Natural killer cell treated with Interleukin-12 subunit alpha and Interleukin-12 subunit beta and Interleukin-15 and Interleukin-18, amount 100 ng/mL, for 72 hours (primary cell): ENCODE measurements at places on chromosomes 6 and 20. TPM values are rescaled to one million over a fixed set of nuclear protein-coding genes. Genes with fewer than 3 reads are reported as not detected.

DNA sequence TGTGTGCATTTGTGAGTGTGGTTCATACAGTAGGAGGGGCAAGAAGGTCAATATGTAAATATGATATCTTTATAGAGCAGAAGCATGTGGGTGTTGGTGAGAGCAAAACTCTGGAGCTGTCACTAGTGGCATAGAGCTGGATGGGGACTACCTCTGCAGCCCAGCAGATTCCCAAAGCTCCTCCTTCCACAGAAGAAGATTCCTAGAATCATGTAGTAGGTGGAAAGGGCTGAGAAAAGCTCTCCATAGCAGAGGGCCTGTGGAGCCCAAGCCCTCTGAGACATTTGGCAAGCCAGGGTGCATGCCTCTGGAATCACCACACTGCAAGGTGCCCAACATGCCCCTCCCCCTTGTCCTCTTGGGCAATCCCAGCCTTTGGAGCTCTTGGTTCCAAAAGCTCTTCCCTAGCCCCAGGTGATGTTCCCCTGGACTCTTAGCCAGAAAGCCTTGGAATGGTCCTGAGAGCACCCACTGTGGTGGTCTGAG is 233.2 kb downstream of the LRFN2 start:
- peaks cover 9% of the 10 kb centered on the region for H3K4me1 ChIP-seq
- DNase-seq: no peak
- no peaks in the 10 kb centered on the region for H3K27me3 ChIP-seq
- no peaks in the 10 kb centered on the region for H3K36me3 ChIP-seq

DNA sequence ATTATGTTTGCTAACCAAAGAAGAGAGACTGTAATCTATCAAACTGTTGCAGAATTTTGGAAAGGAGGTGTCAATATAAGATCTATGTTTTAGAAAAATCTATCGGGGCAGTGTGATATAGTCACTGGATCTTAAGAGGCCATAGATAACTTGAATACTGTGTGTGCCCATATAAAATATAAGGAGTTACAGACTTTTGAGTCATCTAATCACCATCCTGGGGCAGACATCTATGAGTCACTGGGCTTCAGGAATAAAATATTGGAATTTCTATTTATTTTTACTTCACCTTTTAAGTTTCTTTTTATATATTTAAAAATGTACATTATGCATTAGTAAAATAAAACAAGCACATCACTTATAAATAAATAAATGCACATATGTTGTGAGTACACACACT is 509.3 kb upstream of the MAN1A1 start:
- H3K27ac ChIP-seq: no peak overlapping the region
- H3K4me1 ChIP-seq: peaks cover 9% of the 10 kb centered on the region
- H3K4me3 ChIP-seq: no peak overlapping the region
- no peaks in the 10 kb centered on the region for H3K36me3 ChIP-seq

GRCh38 chr6:107064579-107065065 is 36.6 kb downstream of the MTRES1 start:
- no peaks in the 10 kb centered on the region for H3K36me3 ChIP-seq

- H3K27me3 ChIP-seq: no peaks in the 10 kb centered on the region
- H3K36me3 ChIP-seq: peaks cover 18% of the 10 kb centered on the region
- peaks cover 40% of the 10 kb centered on the region for H3K4me1 ChIP-seq
- peak; percentile 79 for DNase-seq
- H3K4me3 ChIP-seq: peak overlapping the region; percentile 73
- H3K27ac ChIP-seq: peak overlapping the region; percentile 85
These were observed 42.6 kb downstream of the TTI1 start for GRCh38 chr20:37990571-37991151.

GRCh38 chr6:150739711-150740349 is 125.7 kb upstream of the MTHFD1L start:
- H3K4me1 ChIP-seq: peaks cover 3% of the 10 kb centered on the region
- H3K27me3 ChIP-seq: peaks cover 10% of the 10 kb centered on the region
- DNase-seq: no peak
- no peak overlapping the region for H3K27ac ChIP-seq
- H3K36me3 ChIP-seq: no peaks in the 10 kb centered on the region

DNA sequence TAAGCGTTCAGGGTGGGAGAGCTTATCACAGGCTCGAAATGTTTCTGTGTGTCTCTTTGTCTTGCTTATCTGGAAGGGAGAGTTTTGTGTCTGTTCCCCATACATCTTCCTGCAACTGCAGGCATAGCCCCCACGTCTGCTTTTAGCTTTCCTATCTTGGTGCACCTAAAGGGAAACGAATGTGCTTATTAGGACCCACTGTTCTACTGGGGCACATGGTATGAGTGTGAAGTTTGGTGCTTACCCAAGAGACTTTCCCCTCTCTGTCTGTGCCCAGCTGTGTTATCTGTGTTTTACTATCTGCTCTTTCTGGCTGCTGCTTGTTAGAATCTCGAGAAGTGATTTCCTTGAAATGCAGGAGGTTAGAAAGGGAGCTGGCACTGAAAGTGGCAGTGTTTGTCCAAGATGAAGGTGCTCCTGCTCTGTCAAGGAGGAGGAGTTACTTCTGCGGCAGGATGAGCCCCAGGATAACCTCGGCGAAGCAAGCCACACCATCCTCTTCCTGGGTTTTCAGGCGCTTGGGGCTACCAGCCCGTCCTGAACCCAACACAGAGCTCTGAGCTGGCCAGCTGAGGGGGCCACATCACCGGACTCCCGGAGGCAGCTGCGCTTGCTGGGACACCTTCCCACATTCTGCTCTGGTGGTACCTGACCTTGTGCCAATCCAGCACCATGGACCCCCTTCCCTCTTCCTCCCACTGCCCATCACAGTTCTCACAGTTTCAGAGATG is 23.4 kb downstream of the DYNLT1 start:
- no peak overlapping the region for H3K4me3 ChIP-seq
- no peak for DNase-seq
- peaks cover 28% of the 10 kb centered on the region for H3K36me3 ChIP-seq
- peaks cover 48% of the 10 kb centered on the region for H3K4me1 ChIP-seq

DNA sequence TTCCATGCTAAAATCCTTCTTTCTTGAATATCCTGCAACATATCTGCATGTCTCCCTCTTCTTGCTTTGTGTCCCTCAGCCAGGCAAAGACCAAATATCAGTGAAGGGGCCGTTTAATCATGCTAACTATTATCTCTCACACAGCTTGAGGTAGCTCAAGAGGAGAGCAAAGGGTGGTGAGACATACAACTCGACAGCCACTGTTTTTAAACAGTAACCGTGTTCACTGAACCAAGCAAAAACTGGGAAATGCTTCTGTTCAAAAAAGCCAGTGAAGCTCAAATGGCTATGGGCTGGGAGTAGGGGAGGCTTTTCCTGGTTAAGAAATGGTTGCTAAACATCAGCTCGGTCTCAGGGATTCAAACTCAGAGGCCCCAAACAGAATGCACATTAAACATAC is 83.4 kb downstream of the MAP7 start:
- peaks cover 5% of the 10 kb centered on the region for H3K4me1 ChIP-seq
- H3K27ac ChIP-seq: no peak overlapping the region
- H3K27me3 ChIP-seq: peaks cover 44% of the 10 kb centered on the region
- no peak for DNase-seq
- H3K36me3 ChIP-seq: no peaks in the 10 kb centered on the region

- no peak overlapping the region for H3K4me3 ChIP-seq
- no peaks in the 10 kb centered on the region for H3K36me3 ChIP-seq
- no peaks in the 10 kb centered on the region for H3K27me3 ChIP-seq
- peaks cover 7% of the 10 kb centered on the region for H3K4me1 ChIP-seq
- H3K27ac ChIP-seq: no peak overlapping the region
These were observed 207.4 kb upstream of the ZNF217 start for GRCh38 chr20:53800883-53801604.

DNA sequence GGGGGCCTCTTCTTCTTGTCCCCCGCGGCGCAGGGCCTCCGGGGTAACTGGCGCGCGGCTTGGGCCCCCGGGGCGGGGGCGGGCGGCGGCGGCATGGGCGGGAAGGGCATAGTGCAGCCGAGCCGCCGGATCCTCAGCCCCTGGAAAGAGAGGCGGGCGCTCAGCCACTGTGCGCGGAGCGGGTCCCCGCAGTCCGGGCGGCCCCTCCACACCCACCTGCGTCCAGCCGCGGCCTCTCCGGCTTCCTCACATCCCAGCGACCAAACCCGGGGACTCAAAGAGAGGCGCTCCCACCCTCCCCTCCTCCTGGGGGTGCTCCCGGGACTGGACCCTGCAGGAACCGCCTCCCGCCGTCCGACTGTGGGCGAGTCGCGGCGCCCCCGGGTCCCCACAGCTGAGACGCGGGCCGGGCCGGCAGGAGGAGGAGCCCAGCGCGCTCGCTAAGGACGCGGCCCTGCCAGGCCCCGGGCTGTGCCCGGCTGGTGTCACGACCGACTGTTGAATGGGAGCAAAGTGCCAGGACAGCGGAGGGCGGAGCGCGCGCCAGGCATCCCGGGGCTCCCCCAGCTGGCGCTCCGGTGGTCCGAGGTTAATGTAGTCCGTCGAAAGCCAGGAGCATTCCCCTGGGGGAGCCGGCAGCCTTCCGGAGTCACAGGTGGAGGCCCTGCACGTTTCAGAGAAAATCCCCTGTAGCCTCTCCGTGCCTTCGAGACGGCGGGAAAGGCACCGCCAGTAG is at the start of gene PRR18:
PRR18 (minus strand) TSS at position 360 of the 736 bp plus-strand sequence; CDS start at position 110, 250 bp downstream.
- no peaks in the 10 kb centered on the region for H3K36me3 ChIP-seq
- no peak within 1 kb of the TSS for H3K4me3 ChIP-seq
- DNase-seq: no peak
- H3K4me1 ChIP-seq: no peaks in the 10 kb centered on the region
- no peak within 1 kb of the TSS for H3K27ac ChIP-seq

- no peak for DNase-seq
- no peaks in the 10 kb centered on the region for H3K4me1 ChIP-seq
- H3K4me3 ChIP-seq: no peak overlapping the region
- H3K36me3 ChIP-seq: no peaks in the 10 kb centered on the region
- no peak overlapping the region for H3K27ac ChIP-seq
These were observed 145.4 kb upstream of the FOXA2 start for GRCh38 chr20:22729616-22730236.

GRCh38 chr6:22227824-22228610 is 68.8 kb downstream of the PRL start:
- DNase-seq: no peak
- no peak overlapping the region for H3K4me3 ChIP-seq
- H3K27ac ChIP-seq: no peak overlapping the region
- no peaks in the 10 kb centered on the region for H3K27me3 ChIP-seq
- H3K36me3 ChIP-seq: no peaks in the 10 kb centered on the region

GRCh38 chr20:23065266-23066201 is 16.1 kb upstream of the THBD start:
- no peaks in the 10 kb centered on the region for H3K4me1 ChIP-seq
- H3K36me3 ChIP-seq: no peaks in the 10 kb centered on the region
- H3K4me3 ChIP-seq: no peak overlapping the region
- peaks cover 4% of the 10 kb centered on the region for H3K27me3 ChIP-seq
- no peak for DNase-seq

DNA sequence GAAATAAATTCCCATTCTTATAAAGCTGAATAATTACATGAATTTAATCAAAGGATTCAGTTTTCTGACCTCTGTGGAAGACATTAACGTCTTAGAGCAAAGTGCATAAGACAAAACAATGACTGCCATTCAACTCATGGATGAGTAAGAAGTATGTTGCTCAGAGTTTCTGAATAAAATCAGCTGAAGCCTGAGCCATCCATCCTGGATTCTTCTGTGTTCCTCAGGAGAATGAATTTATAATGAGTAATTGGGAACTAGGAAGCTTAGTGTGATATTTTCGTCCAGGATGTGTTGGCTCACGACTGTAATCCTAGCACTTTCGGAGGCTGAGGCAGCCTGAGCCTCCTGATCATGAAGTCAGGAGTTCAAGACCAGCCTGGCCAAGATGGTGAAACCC is 62.8 kb downstream of the PERP start:
- H3K27me3 ChIP-seq: peaks cover 20% of the 10 kb centered on the region
- no peak overlapping the region for H3K4me3 ChIP-seq
- H3K4me1 ChIP-seq: no peaks in the 10 kb centered on the region

- H3K4me3 ChIP-seq: no peak overlapping the region
- H3K36me3 ChIP-seq: no peaks in the 10 kb centered on the region
- no peaks in the 10 kb centered on the region for H3K27me3 ChIP-seq
- H3K27ac ChIP-seq: no peak overlapping the region
These were observed 228.4 kb upstream of the RSPO3 start for GRCh38 chr6:126890055-126890454.

DNA sequence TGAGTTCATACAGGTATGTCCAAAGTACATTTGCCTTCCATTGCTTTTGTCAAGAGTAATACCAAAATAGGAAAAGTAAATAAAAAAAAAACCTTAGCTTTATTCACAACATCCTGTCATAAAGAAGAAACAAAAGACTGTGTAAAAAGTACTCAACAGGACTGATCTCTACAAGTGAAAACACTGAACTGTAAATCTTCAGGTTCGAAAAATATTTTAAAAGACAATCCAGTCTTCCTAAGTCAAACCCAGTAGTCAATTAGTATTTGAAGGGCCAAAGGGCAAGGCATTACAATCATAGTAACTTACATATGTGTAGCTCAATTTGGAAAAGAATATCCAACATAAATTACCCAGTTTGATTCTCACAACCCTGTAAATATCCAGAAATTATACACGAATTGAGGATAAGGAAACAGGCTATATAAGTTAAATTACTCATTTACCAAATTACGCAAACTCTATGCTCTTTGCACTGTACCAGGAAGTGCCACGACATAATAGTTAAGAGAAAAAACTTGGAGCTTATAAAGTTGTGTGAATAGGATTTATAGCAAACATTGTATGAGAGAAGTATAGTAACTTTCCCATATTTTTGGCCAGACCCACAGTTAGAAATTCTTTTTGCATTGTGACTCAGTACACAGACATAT is 21.2 kb downstream of the PTPRK start:
- H3K36me3 ChIP-seq: no peaks in the 10 kb centered on the region
- peaks cover 11% of the 10 kb centered on the region for H3K27me3 ChIP-seq
- H3K27ac ChIP-seq: no peak overlapping the region
- H3K4me1 ChIP-seq: no peaks in the 10 kb centered on the region
- DNase-seq: no peak
- no peak overlapping the region for H3K4me3 ChIP-seq

The PKIB gene
- total RNA-seq: not detected

The IL17A gene
- total RNA-seq: 0.22 TPM

The GNAS gene
- 459 TPM for total RNA-seq

The SLC4A11 gene
- 1.9 TPM for total RNA-seq

The STX11 gene
- total RNA-seq: 98.0 TPM

The GINS1 gene
- 36.7 TPM for total RNA-seq

The SLCO4A1 gene
- total RNA-seq: 42.9 TPM

The PTCHD4 gene
- not detected for total RNA-seq

The CSNK2A1 gene
- total RNA-seq: 134 TPM

The CLPSL1 gene
- not detected for total RNA-seq

The PSORS1C2 gene
- total RNA-seq: not detected
